ENCODE measurements at places on chromosomes 1 and 21.

- peak; percentile 16 for DNase-seq
These were observed 3.6 kb downstream of the OTUD3 start for GRCh38 chr1:19885821-19886220.

- no peak for DNase-seq
These were observed 28.0 kb upstream of the PRKAA2 start for GRCh38 chr1:56617141-56617540.

DNA sequence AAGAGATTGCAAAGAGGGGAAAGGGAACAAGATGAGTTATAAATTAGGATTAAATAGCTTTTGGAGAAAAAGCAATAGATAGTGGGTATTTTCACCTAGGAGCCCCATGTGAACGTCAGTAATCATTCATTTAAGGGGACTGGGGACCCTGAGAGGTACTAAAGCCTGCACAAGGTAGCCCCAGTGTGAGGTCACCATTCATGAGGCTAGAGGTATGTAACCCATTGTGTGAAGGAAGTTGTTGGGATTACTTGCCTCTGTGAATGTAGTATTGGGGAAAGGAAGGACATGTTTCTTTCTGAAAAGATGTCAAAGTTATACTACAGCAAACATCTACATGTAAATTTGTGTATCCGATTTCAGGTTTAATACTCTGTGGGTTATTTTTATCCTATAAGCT is 276.8 kb downstream of the TBX15 start:
- no peak for DNase-seq

DNA sequence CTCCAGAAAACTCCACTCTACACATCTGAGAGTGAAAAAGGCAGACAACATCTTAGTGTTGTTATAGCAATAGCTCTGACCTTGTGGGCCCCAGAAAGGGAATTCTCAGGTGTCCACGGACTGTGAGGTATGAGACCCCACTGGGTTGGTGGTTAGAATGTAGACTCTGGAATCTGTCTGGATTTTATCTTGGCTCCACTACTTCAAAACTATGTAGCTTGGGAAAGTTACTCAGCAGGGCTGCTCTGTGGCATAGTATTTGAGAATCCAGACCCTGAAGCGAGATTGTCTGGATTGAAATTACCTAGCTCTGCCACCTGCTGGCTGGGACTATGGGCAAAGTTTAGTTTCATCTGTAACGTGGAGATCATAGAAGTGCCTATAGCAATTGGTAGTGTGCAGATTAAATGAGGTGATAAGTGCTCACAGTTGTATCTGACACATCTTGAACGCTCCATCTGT is 25.8 kb downstream of the PRDM2 start:
- DNase-seq, result peak; percentile 92

DNA sequence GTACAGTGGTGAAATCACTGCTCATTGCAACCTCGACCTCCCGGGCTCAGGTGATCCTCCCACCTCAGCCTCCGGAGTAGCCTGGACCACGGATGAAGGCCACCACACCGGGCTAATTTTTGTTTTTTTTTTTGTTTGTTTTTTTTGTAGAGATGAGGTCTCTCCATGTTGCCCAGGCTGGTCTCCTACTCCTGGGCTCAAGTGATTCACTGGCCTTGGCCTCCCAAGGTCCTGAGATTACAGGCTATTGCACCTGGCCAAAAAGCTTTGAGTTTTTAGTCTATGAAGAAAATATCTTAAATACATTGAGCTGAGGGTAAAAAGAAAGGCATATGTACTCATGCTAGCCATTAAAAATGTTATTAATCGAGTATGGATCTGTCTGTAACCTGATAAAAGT is 3.6 kb downstream of the TMEM50A start:
- no peak for DNase-seq

GRCh38 chr1:102693345-102693744 is 415.0 kb downstream of the COL11A1 start:
- DNase-seq, result no peak

DNA sequence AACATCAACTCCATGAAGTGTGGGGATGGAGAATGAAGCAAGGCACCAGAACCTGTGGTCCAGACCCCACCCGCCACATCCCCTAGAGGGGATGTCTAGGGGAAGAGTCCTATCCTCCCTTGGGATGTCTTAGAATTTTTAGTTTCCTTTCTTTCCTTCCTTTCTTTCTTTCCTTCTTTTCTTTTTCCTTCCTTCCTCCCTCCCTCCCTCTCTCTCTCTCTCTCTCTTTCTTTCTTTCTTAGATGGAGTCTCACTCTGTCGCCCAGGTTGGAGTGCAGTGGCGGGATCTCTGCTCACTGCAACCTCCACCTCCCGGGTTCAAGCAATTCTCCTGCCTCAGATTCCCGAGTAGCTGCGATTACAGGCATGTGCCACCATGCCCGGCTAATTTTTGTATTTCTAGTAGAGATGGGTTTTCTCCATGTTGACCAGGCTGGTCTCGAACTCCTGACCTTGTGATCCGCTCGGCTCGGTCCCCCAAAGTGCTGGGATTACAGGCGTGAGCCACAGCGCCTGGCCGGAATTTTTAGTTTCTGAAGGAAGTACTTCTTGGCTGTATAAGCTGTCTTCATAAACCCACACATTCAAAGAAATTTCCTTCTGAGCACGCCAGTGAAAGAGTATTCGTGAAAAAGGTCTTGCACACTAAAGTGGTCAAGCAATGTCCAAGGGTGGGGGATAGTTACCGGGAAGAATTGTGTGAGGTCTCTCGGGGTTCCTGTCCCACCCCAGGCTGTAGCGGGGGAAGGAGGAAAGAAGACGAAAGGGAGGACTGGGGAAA is 20.8 kb upstream of the LEFTY2 start:
- no peak for DNase-seq

- DNase-seq, result no peak
These were observed 493 bp upstream of the MAP3K21 start for GRCh38 chr1:233326811-233327650.

GRCh38 chr1:40784771-40785151 is 1.2 kb downstream of the KCNQ4 start:
- no peak for DNase-seq

DNA sequence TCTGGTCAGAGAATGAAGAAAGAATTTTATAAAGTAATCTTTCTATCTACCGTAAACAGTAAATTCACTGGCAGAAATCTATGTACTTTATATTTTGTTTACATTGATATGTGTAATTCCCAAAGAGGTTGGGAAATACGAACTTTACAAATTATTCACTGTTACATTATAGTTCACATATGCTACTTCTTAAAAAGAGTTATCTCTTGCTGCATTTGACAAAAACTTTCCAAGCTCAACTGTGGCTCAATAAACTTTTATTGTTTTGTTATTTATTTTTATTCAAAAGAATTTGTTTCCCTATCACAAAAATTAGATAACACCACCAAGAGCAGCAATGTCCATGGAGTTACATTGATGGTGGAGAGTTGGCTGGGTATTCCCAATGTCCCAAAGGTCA is 201.2 kb upstream of the TNR start:
- no peak for DNase-seq

All from AG10803 (cell line).